Breast epithelium (tissue), 4 donors: ENCODE measurements at places on chromosomes 3 and 15.

DNA sequence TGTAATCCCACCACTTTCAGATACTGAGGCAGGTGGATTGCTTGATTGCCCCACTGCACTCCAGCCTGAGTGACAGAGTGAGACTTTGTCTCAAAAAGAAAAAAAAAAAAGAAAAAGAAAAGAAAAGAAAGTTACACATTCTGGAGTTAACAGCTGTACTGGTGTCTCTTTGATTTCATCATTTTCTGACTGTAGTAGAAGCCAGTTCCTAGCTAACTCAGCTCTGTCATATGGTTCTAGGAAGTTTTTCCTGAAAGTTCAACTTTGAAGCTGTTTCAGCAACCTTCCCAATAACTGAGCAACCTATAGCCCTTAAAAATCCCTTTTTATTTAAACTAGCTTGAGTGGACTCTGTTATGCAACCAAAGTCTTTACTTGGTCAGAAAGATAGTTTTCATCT, 104.6 kb upstream of the STRIT1 start:
- DNase-seq: no peak

DNA sequence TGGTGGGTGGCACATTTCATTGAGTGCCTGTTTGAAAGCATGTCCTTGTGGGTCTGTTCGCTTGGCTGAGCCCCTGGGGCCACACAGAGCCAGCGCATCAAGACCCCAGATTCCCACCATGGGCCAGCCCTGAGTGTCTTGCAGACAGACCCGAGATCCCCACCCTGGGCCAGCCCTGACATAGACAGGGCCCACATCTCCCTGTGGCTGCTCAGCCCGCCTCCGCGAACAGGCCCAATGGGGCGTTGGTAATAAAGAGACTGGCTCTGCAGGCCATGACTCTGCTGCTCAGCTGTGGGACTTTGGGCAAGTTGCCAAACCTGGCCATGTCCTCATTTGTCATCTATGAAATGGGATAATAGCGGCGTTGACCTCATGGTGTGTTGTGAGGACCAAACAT, 22.6 kb downstream of the FAH start:
- no peak for DNase-seq

DNA sequence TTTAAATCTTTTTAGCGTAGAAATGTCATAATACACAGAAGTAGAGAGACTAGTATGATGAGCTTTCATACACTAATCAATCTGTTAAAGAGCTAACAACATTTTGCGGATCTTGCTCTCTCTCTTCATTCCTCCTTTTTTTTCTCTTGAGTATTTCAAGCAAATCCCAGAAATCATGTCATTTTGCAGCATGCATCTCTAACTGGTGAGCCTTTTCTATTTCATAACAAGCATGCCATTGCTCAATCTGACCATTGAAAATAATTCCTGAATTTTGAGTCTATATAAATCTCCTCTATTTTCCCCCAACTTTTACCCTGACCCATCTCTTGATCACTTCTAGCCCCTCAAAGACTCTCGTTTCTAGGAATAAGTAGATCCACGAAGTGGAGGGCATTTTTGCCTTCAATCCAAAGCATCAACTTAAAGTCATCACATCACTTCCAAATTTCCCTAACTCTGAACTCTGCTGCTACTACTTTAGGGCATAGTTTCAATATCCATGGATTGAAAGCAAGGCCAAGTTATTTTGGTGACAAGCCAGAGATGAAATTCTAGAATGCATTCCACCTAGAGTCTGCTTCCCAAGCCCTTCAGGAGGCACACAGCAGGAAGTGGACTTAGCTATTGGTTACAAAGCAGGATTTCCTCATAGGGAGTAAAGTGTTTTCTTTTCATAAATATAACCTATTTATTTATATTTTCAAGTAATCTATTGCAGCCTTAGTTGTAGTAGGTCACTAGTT, 253.5 kb upstream of the ZPLD1 start:
- no peak for DNase-seq

DNA sequence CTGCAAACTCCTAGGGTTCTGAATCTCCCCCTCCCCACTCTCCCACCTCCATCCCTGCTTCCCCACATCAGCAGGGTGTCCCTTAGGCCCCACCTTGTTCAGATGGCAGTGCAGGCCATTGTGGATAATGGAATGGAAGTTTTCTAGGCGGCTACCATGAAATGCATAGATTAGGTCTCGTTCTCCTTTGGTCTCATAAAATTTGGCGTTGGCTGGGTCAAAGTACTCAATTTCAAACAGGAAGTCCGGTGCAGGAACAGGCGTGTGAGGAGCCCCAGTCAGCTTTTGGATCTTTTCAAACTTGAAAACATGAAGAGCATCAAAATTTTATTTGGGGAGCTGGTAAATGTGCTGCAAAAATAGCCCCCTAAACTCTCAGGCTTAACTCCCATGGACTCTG, 20.2 kb downstream of the PARP16 start:
- DNase-seq: no peak

DNA sequence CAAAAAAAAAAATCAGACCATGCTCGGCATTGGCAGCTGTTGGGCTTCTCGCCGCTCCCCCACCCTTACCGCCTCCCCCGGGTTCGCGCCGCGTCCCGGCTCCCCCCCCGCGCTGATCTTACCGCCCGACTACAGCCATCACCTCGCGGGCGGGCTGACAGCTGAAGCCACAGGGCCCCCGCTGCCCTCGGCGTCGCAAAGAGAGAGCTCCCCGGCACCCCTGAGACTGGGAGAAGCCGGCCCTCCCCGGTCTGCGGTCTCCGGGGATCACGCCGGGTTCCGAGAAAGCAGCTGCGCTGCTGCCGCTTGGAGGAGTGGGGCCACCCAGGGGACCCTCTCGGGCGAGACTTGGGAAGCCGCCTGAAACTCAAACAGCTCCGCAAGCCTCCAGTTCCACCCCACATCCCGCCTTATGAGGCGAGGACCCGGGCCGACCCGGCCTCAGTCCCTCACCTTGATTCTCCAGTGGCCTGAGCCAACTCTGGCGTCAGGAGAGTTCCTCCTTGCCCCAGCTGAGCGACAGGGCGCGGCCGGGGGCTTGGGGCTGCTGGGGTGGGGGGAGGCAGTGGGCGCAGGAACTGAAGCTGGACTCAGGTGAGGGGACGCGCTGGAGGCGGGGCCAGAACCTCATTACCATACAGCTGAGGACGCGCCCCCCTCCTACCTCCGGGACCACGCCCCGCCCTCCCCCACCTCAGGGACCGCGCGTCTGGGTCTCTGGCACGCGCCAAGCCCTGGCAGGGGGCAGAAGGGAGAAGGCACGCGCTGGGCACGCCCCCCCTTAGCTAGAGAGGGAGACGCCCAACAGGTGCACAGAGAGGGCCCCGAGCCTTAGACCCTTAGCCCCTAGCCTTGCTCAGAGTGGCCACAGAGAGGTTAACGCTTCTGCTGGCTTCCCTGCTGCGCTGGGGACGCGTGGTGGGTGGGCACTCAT, 1.0 kb upstream of the DLL4 start:
- no peak for DNase-seq

GRCh38 chr3:117606866-117607265, 897.3 kb downstream of the TUSC7 start:
- no peak for DNase-seq

DNA sequence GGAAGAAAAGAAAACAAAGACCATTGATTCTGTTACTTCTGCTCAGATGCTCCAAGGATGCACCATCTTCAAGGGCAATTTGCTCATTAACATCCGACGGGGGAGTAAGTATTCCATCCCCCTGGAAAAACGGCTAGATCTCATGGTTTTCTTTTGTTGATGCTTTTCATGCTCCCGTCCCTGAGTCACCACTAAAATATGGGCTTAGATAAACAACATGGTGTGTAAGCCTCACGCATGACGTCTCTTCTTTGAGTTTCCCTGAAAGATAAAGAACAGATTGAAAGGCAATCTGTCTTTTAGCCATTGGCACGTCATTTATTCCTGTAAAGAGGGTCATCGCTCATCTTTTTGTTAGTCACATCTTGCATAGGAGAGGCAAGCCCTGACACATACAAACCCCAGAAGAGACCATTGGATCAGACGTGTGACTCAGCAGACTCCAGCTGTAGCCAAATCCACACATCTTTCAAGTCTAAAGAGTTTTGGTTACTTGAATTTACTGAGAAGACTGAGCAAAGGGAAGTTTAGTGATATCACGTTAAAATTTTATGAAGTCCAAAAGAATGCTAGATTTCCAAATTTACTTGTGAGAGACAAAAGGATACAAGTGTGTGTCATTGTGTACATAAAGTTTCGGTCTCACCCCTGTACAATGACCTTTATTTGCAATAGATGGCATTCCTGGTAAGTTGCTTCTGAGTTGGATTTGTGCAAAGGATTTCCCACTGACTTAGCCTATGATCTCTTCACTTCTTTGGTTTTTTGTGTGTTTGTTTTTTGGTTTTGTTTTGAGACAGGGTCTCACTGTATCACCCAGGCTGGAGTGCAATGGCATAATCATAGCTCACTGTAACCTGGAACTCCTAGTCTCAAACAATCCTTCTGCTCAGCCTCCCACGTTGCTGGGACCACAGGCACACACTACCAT, 110.5 kb downstream of the PGPEP1L start:
- DNase-seq: no peak

- DNase-seq: no peak
Measured at GRCh38 chr15:43423793-43424192, 52.9 kb downstream of the TUBGCP4 start.

- no peak for DNase-seq
Measured at GRCh38 chr3:183560607-183561006, 5.1 kb upstream of the KLHL6 start.

DNA sequence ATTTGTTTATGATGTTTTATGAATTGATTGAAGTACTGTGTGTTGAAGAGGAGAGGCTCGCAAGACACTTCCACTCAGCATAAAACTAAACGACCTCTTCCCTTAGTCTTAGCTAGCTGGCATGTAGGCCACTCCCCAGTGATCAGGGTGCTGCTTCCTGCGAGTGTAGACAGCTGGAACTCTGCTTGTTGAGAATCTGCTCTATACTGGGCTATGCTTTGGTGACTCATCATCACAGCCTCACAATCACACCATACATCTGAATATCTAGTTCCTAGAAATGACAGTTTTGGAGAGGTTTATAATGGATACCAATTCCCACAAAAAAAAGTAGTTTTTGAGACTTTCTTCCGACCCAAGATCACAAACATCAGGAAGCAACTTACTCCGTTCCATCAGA, 1.5 kb upstream of the SLC24A5 start:
- DNase-seq: no peak

- no peak for DNase-seq
Measured at GRCh38 chr3:186451371-186451770, 89.3 kb upstream of the DGKG start.

DNA sequence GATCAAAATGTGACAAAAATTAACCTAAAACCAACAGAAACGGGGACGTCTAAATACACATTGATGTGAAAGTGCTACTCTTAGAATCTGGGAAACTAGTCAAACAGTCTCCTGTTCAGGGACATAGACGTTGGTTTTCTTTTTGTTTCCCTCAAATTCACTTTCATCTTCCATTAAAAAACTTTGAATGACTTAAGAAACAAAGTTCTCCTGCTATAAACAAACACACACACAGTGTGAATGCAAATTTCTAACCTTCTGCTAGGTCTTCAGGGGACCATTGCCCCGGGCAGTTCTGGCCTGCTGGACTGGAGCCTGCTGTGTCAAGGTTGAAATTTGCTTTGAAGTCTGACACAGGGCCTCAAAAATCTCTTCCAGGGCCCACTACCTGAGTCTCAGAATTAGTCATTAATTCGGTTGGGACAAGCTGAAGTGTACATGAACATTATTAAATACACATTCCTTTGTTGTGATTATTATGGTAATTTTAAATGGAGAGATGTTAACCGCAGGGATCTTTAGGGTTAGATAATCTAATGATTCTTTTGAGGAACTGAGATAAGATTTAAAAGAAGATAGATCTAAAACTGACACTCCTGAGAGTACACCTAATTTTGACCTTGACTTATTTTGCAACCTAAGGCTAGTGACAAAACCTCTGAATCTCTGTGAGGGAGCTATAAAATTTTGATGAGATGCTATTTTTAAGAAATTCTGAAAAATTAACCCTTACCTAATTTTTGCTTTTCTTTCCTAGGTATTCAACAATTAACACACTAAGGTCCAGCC, 1260.4 kb downstream of the ROBO1 start:
- DNase-seq: no peak

GRCh38 chr15:25839638-25840156, 23.4 kb downstream of the ATP10A start:
- no peak for DNase-seq

DNA sequence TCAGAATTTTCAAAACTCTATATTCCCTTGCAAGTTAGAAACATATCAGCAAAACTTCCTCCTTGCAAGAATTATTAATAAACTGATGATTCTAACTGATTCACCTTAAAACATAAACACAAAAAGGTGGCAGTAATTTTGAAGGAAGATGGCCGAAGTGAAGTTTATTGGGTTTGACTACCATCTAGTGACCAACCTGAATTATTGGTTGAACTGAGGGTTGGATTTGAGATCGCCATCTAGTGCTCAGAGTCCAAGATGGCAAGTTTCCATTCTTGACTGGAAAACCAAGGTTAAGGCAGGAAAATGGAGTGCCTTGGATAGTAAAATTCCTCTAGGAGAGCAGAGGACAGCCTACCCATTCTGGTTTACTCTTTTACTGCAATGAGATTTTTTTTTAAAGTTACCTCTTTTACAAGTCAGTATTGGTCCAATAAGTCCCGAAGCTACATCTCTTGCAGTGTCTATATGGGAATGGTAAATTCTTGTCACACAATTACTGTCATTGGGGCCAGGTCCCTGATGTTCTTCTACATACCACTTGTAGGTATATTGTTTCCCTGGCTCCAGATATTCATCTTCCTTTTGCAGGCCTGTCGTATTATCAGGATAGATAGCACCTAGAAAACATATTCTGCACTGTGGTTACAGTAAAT, 51.6 kb upstream of the CP start:
- no peak for DNase-seq

- no peak for DNase-seq
Measured at GRCh38 chr3:8205881-8206280, 295.7 kb upstream of the LMCD1 start.

DNA sequence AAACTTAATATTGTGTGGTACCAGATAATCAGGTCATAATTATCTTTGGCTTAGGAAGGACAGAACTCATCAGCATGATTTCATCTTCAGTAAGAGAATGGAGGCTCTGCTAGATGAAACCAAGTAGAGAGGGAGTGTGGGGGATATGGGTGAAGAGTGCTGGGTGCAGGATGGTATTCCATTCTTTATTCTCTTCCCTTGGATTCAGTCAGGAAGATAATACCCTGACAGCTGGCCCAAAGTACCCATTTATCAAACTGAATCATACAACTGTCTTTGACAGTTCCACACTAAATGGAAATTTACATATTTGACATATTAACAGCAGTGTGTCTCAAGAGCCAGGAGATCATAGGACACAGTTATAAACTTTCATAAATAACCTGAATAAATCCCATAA, 44.7 kb downstream of the GOLIM4 start:
- DNase-seq: no peak

GRCh38 chr3:1499694-1500093, 406.9 kb downstream of the CNTN6 start:
- DNase-seq: no peak

DNA sequence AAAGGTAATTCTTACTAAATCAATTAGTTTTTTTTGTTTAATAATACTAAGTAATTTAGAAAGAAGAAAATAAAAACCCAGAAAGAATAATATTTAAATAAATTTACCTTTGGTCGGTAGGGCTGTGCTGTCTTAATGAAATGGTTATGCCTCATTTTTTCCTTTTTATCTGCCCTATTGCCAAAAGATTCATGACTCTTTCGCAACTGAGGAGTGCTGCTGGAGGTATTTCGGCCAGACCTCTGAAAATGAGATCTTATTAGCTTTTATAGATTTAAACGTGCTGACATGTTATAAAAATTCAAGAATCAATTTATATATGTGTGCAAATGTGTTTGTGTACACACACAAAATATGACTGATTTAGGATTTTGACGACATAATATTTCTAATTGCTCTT, 67.1 kb upstream of the USP50 start:
- no peak for DNase-seq

- no peak for DNase-seq
Measured at GRCh38 chr3:128845119-128845777, 34.2 kb upstream of the ACAD9 start.
